ENCODE measurements at places on chromosomes 5 and 9.
A peak's percentile ranks its signal among the peaks of the same experiment; 100 is the strongest.

DNA sequence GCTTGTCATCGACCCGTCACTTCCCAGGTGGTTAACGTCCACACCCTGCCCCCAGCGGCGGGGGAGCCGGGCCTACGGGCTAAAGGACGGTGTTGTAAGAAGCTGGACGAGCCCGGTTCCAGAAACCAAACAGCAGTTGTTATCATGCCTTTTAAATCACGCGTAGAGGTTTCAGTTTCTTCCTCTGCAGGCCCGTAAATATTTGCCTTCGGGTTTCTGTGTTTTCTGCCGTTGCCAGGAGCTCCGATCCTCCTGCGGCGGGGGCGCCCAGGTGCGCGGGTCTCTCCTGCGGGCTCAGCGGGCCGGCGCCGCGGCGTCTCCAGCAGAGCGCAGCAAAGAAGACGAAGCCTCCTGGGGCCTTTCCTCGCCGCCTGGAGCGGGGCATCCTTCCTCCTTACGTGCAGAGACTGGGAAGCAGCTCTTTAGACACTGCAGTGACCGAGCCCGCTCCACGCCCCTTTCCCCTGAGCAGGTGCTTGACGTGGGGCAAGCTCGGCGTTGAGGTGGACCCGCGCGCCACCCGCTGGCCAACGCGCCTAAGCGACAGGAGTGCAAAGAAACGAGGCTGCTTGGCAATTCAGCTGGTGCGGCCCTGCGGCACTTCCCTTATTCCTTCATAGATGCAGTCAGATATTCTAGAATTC is 21.8 kb upstream of the TTC1 start:
- peak; percentile 74 for DNase-seq

DNA sequence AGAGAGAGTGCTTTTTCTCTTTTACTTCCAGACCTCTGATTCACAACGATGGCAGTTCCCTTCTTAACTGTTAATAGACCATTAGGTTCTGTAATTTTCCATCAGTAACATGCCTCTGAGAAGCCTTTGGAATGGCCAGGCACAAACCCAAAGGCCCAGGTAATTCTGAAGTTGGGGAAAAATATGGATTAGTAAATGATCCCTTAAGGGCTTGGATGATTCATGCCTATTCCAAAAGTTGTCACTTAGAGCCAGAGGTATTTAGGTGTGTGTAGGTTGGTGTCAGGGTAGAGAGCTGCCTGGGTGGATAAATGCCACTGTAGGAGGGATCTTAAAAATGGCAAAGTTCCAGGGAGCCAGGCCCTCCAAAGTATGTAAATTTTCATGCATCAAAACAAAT is 228.8 kb downstream of the PLK2 start:
- DNase-seq, result no peak

DNA sequence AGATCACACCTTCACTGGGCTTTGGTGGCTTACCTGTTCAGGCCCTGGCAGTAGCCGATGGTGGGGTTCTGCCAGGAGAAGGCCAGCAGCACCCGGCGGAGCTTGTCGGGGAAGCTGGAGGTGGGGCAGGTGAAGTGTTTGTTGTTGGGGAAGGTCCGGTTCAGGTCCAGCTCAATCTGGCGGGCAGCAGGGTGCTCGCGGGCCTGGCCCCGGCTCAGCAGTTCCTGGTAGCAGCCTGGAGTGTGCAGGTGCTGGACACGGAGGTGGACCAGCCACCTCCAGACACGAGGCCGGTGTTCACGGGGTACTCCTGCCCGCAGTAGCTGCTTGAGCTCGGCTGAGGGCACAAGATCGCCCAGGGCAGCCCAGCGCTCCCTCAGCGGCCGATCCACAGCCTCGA is 16.2 kb upstream of the CORO2A start:
- no peak for DNase-seq

GRCh38 chr5:98917433-98917832 is 11.4 kb downstream of the CHD1 start:
- no peak for DNase-seq

DNA sequence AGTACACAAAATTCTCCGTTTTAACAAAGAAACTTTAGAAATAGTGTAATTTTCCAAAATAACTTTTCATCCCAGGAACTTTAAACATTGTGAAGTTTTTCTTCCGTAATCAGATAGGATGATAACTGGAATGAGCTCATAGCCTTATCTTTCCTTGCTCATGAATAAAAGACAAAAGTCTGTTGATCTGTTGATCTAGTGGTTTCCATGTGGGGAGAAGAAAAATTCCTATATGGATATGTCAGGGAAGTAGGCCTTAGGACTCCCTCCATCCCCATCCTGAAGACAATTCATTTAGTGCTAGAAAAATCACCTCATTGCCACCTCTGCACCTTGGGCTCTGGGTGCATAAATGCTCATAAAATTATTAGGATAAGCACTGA is 266.6 kb downstream of the SMARCA2 start:
- no peak for DNase-seq

GRCh38 chr5:160311491-160312133 is 752 bp downstream of the CCNJL start:
- DNase-seq, result no peak

GRCh38 chr5:56350597-56351170 is 117.6 kb upstream of the ANKRD55 start:
- no peak for DNase-seq

- DNase-seq, result no peak
These were observed 31.1 kb downstream of the DYNC2I2 start for GRCh38 chr9:128625391-128626146.
